ENCODE measurements at places on chromosomes 2 and 18.

DNA sequence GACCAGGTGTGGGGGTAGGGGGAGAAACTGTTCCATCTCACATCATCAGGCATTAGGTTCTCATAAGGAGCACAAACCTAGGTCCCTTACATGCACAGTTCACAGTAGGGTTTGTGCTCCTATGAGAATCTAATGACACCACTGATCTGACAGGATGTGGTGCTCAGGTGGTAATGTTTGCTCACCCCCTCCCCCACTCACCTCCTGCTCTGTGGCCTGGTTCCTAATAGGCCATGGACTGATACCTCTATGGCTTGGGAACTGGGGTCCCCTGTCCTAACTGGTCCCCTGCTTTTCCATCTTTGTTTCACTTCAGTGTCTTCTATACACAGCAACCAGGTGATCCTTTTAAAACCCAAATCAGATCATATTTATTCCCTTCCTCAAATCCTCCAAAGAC lies 267.8 kb downstream of the TNS1 start:
- no peak for ATAC-seq

GRCh38 chr2:223282221-223282620 lies 230.2 kb downstream of the KCNE4 start:
- no peak for ATAC-seq

- ATAC-seq, result no peak
Measured at GRCh38 chr2:25366629-25367028, 24.9 kb upstream of the DNMT3A start.

- peak; percentile 74 for ATAC-seq
Measured at GRCh38 chr2:157480182-157480961, 36.5 kb upstream of the CYTIP start.

- ATAC-seq, result no peak
Measured at GRCh38 chr2:64322433-64322832, 131.5 kb upstream of the LGALSL start.

DNA sequence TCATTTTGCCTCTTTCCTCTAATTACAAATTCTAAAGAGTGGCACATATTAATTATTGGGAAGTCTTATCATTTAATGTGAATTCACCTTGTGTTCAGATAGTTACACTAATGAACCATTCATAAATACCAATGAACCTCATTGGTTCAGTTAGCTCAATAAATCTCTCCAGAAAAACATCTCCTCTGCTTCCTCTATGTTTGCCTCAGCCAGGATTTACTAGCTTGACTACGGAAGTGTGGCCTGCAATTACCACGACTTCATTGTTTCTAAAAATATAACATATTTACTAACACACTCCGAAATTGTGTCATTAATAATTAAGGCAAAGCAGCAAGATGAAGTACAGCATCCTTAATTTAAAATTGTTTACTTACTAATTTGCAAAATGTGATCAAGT lies 103.3 kb downstream of the PLA2R1 start:
- no peak for ATAC-seq

GRCh38 chr18:21303895-21304294 lies 61.9 kb downstream of the GREB1L start:
- ATAC-seq, result no peak

DNA sequence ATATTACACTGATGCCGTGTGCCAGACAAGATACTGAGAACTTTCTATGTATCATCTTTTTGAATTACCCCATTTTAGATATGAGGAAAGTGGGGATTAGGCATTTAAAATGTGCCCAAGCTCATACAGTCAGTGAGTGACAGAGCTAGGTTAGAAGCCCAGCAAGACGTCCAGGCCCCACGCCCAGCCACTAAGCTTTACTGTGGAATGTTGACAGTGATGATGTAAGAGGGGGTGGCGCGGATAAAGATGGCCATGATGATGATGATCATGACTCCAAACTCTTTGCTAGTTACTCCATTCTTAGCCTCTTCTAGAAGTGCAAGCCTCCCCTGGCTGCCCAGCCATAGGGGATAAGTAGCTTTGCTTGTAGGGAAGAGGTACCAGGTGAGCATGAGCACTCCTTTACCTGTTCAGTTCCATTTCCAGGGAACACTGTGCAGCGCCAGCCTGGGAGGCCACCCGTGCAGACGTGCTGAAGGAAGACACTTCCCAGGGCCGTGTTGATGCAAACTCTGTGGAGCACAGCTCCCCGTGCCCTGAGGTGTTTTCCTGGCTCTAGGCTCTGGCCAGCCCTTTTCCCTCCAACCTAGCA lies 65.5 kb downstream of the BCL2L11 start:
- ATAC-seq, result no peak

DNA sequence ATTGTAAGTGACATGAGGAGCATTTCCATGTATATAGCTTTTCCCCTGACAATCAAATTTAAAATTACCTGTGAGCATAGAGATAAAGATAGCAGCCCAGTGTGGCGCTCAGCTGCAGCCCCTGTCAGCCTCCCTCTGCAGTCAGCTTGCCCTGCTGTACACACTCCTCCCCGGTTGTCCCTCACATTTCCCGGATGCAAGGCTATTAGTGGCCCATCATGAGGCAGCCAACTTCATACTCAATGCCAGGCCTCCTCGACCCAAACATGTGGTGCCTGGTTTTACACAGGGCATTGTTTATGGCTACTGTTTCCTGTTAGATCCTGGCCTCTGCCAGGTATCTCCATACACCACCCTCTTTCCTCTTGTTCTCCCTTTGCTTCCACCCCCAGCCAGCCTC lies 116.1 kb upstream of the SH3BP4 start:
- ATAC-seq, result no peak

GRCh38 chr2:15049096-15049993 lies 416.8 kb downstream of the LRATD1 start:
- ATAC-seq, result no peak

DNA sequence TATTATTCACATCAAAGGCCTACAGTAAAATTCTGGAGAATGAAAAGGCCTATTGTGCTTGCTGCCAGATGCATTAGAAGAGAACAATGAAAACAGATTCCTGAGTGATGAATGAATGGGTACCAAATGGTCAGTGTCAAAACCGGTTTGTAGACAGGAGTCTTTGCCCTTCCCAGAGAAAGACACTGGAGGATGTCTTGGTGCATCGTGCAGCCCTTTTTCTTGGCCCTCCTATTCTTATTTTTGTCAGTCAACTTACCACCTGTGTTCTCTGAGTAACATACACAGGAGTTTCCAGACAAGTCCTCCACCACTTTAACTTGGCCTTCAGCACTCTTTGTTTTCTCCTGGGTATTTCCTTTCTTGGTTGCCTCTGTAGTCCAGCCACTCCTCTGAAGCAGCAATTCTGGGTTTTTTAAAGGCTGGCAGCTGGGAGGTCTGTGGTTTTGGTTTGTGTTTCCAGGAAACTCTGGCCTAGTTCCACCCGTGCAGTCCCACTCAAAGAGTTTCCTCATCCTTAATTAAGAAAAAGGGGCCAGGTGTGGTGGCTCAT lies 29.4 kb downstream of the PSTPIP2 start:
- ATAC-seq, result no peak

GRCh38 chr2:12343141-12343540 lies 373.6 kb upstream of the TRIB2 start:
- no peak for ATAC-seq

DNA sequence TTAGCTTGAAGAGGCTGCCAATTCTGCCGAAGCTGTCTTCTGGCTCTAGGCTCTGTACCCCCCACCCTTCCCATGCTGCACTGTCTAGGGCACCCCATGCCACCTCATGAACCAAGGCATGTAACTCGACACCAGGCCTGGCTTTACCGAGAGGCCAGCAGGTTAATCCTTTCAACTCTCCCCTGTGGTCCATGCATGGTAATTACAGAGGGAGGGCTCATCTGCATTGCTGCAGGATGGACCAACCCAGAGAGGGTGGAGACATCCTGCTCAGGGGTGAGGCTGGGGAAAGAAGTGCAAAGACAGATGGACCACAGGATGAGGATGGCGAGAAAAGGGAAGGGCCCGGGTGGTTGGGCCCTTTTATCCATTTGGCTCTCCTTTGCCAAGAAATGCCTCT lies 65.8 kb downstream of the KCTD1 start:
- ATAC-seq, result no peak

GRCh38 chr2:152134488-152135280 lies 35.8 kb upstream of the CACNB4 start:
- no peak for ATAC-seq

- ATAC-seq, result no peak
Measured at GRCh38 chr2:20646446-20646845, 4.5 kb downstream of the HS1BP3 start.

GRCh38 chr2:14615760-14616159 lies 16.8 kb upstream of the LRATD1 start:
- no peak for ATAC-seq

DNA sequence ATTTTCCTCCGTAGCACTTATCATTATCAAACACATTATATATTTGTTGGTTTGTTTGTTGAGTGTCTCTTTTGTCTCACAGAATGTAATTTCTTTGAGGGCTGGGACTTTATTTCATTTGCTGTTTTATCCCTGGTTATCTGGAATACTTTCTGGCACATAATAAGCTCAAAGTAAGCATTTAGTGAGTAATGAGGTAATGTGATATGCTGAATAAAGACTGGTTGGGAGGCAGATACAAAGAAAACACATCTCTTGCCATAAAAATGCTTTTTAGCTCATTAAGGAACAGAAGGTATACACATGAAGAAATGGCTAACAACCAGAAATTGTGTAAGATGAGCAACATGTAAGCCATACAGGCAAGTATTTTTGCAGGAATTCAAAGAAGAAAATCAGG lies 1411.8 kb downstream of the LRP1B start:
- no peak for ATAC-seq

DNA sequence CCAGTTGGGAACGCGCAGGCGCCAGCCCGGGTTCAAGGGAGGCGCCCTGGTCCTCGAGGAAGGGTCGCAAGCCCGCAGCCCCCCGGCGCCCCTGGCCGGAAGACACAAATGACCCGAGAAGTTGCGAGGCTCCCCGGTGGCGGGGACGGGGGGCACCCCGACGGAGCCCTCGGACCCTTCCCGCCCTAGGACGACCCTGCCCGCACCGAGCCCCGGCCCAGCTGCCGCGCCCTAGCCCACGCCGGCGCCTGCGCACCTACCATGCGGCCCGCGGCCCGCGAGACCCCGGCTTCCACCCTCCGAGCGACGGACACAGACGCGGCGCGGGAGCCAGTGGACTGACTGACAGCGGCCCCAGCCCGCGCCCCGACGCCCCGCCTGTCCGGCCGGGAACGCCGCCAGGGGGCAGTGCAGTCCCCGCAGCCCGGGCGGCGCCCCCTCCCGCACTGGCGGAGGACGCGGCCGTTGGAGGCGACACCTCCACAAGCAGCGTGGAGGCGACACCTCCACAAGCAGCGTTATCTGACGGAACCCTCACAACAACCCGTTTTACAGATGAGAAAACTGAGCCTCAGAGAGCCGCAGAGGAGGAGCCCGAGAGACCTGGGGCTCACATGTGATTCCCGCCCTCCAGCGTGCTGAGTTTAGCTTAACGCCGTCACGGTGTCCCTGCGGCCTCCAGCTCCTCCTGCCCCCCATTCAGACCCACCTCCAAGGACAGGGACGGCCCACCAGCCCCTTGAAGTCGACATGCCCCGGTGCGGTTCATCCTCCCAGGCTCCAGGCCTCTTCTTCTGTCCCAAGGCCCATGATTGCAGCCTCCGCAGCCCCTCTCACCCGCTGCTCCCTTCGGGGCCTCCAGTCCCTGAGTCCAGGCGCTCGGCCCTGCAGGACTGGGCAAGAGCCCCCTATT lies at the start of gene NMUR1:
NMUR1 (minus strand) TSS at position 347 of the 913 bp plus-strand sequence; CDS start at position 263, 84 bp downstream.
- peak; percentile 85 for ATAC-seq

- ATAC-seq, result no peak
Measured at GRCh38 chr2:80365762-80366161, 61.2 kb upstream of the LRRTM1 start.

Measured in gastroesophageal sphincter (tissue), 4 donors.